HTR-8/SVneo (cell line): ENCODE measurements at places on chromosomes 12 and 14.

GRCh38 chr14:61838661-61839245 lies 76.5 kb downstream of the SNAPC1 start:
- DNase-seq, result no peak

GRCh38 chr12:71152851-71153250 lies 4.9 kb downstream of the TSPAN8 start:
- no peak for DNase-seq

GRCh38 chr12:138898-139534 lies 72.4 kb downstream of the IQSEC3 start:
- no peak for DNase-seq

DNA sequence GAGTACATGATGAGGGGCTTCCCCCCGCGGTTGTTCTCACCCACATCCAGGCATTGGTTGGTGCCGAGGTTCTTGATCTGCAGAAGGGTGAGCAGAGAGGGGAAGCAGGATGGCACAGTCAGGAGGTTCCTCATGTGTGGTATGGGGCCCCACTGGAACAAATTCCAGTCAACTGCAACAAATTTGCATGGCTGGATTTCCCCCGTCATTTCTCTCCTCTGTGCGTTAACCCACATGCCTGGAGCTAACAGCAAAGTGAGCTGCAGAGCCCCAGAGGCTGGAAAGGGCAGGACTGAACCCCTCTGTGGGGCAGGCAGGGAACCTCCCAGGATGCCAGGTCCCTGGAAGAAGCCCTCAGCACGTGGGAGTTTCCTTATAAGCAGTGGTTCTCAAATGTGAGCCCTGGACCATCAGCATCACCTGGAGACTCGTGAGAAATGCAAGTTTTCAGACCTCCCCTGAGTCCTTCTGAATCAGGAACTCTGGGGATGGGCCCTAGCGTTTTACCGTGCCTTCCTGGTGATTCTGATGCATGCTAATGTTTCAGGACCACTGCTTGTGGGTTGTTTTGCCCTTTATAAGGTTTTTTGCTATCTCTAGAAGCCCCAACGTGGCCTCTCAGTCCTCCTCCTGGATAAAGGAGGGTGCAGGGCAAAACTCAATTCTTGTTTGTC lies 11.0 kb upstream of the CELA1 start:
- no peak for DNase-seq

DNA sequence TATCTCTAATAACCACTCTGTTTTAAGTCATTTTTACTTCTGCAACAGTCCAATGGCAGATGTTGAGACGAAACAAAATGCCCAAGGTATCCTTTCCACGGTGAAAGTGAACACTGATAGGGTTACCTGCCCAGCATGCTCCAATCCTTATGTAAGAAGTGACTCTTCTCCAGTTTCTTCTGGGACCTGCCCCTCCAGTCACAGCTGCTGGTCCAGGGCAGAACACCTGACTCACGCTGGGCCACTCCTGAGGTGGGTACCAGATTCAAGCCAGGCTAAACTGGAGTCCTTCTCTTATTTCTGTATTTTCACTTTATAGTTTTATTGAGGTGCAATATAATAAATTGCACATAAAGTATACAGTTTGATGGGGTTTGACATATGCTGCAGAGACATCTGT lies 16.7 kb downstream of the NT5DC3 start:
- no peak for DNase-seq

DNA sequence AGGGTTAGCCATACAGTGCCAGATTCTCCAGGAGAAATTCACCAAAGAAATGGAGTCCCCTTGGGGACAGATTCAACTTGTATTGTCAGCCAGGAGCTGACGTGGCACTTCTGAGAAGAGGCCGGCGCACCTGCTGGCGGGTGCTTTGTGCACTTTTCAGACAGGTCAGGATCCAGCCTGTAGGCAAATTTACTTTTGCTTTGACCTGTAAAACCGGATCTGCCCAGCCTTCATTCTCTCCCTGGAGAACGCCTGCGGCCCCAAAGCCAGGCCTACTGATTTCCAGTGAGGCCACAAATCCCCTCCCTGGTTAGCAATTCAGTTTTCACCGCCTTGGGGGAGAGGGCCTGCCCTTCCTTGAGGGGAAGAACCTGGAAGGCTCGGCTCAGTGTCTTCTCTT lies 17.4 kb downstream of the P2RX4 start:
- no peak for DNase-seq

DNA sequence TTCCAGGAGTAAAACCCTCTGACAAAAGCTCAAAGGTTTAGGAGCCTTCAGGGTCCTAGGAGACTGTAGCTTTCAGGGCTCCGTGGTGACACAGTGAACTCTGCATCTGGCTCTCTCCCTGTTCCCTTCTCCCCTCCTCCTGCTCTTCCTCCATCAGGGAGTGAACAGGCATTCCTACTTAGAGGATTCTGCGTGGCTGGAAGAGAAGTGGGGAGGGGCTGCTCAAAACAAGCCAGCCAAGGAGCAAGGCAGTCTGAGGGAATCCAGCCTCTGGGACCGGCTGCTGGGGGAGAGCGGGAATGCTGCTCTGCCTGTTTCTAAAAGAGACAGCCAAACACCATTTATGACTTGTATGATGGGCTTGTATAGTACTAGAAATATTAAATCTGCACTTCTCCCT lies 49.5 kb downstream of the RBMS2 start:
- DNase-seq, result no peak

GRCh38 chr12:622416-622815 lies 40.8 kb downstream of the NINJ2 start:
- no peak for DNase-seq

- DNase-seq, result no peak
Observed at GRCh38 chr12:6946033-6946919, 2.5 kb downstream of the C12orf57 start.

GRCh38 chr14:77027538-77028383 lies 747 bp downstream of the IRF2BPL start:
- DNase-seq, result peak; percentile 82

DNA sequence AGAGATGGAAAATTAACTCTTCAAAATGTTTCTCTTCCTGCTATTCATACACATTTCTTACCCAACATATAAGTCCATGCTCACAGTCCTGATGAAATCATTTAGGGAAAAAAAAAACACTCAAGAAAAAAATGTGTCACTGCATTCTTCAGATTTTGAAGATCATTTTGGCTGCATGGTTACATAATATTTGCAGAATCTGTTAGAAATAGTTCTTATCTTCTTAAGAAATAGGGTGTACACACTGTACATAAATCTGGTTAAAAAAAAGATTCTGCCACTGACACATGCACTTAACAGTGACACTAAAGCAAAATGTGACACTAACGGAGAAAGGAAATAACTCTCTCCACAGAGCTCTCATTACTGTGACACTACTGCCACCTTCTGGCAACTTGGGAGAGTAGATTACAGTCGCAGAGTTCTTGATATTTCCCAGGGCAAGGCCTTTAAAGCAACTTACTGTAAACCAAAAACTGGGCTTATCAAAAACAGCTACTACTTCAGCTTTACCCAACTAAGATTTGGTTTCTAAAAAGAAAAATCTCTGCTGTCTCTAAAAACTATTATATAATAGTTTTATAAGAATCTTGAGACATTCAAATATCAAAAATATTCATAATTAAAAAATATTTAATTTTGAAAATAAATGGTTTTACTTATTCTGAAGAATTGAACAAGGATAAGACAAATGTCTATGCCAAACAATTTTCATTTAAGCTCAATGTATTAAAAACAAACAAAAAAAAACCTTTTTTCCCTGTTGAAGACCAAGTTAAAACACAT lies 65.0 kb downstream of the SETD3 start:
- DNase-seq, result peak; percentile 66

DNA sequence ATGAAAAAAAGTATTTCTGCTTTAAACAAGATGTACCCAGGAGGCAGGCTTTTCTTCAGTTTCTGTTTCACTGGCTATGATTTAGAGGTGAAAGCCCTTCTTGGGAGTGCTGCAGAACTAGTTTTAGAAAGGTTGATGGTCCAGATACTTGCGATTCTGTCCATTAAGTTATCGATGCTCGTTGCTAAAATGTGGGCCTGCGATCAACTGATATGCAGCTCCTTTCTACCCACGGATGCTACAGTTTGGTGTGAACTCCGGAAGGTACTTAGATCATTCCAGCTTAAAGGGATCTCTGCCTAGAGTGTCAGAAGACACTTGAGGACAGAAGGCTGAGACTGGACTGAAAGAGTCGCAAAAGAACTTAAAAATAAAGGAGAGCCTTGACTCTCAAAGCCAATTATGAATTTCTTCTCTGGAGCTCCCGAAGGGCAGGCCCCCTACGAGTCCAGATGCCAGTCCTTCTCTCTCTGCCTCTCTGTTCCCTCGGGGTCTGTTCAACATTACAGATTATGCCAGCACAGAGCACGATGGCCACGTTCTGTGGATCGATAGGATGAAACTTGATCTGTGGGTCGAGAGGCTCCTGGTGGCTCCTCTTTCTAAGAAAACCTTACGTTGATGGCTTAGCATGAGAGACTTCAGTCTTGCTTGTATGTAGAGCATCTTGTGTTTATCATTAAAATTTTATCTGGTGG lies 40.0 kb downstream of the FBXW8 start:
- DNase-seq, result no peak

DNA sequence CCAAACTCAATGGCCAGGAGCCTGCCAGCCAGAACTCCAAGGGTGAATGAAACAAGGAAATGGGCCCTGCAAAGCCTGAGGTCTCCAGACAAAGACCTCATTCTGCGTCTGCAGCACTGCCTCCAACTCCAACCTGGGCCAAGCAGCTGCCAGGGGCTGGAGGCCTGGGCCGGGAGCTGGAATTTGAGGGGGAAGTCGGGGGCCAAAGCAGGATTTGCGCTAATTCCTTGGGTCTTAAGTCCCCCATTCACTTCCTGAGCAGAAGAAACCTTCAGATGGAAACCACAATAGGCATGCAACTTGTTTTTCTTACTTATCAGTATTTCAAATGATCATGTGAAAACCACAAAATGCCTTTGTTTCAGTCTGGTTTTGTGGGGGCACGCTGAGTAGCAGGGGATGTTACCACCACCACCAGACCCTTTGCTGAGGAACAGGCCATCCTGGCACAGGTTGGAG lies 23.0 kb upstream of the TC2N start:
- DNase-seq, result no peak

- DNase-seq, result no peak
Observed at GRCh38 chr12:132055535-132056096, 88.5 kb downstream of the DDX51 start.

DNA sequence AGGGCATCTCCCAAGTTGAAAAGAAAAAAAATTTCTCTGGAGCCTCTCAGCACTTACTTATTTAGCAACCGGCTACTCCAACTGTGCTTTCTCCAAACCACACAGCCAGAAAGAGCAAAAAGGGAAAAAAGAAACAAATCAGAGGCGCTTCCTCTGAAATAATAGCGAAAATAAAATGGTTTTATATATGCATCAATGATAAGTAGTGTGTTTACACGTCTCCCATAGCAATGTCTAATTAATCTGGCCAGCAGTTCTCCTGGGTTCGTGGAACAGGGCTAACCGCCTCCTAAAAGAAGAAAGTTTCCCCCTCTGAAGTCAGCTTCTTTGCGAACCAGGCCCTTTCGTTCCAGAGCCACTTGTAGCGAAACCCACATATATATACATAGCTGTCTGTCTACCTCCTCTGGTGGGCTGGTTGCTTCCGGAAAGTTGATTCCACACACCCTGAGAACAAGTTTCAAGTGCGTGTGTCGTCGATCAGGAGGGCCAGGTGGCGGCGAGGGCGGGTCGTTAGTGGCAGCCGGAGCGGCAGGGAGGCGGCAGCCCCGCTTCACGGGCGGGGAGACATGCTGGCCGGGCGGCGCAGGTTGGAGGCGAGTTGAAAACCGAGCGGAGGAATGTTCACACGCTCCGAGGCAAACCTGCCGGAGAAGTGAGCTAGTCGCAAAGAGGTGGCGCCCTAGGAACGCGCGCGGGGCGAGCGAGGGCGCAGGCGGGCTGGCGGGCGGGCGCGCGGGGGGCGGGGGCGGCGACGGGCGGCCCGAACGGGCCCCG lies 2.7 kb downstream of the PTHLH start:
- peak; percentile 64 for DNase-seq
